Neural crest cell (in vitro differentiated cells): ENCODE measurements at places on chromosomes 16 and 17.
A peak's percentile ranks its signal among the peaks of the same experiment; 100 is the strongest.

DNA sequence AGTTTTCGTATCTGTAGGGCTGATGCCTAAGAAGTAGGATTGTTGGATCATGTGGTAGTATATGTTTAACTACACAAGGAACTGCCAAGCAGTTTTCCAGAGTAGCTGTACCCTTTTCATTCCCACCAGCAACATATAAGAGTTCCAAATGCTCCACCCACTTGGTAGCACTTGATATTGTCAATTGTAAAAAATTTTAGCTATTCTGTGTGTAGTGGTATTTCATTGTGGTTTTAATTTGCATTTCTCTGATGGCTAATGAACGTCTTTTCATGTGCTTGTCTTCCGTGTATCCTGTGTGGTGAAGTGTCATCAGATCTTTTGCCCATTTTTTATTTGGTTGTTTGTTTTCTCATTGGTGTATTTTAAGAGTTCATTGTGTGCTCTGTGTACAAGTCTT is 69.7 kb downstream of the TANC2 start:
- DNase-seq: no peak

GRCh38 chr16:5415123-5415522 is 317.5 kb upstream of the EEF2KMT start:
- DNase-seq: no peak

DNA sequence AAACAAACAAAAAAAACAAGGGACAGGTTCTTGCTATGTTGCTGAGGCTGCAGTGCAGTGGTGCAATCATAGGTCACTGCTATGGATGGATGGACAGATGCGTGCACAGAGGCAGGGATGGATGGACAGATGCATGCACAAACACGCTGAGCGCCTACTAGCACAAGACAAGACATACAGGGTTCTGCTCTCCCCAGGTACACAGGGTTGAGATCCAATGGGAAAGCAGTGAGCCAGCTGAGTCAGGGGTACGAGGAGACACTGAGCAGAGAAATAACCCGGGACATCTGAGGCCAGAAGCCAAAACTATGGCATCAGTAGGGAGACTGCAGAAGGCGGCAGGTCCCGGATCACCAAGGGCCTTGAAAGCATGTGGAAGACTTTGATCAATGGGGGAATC is 6.2 kb downstream of the IL32 start:
- DNase-seq: no peak

DNA sequence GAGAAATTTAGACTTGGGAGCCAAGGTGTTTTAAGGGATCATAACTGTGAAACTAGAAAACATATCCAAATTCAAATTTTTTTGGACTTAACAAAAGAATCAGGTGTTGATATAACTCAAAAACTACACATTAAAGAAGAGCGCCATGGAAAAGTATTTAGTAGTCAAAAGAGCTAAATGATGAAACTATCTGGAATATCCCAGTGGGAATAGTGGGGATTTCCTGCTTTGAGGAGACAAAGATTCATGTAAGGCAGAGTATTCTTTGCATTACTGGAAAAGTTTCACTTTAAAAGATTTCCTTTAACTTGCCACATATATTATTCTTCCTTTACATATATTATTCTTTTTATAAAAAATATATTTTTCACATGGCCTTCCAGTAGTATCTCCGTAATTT is 40.3 kb upstream of the VPS4A start:
- no peak for DNase-seq

DNA sequence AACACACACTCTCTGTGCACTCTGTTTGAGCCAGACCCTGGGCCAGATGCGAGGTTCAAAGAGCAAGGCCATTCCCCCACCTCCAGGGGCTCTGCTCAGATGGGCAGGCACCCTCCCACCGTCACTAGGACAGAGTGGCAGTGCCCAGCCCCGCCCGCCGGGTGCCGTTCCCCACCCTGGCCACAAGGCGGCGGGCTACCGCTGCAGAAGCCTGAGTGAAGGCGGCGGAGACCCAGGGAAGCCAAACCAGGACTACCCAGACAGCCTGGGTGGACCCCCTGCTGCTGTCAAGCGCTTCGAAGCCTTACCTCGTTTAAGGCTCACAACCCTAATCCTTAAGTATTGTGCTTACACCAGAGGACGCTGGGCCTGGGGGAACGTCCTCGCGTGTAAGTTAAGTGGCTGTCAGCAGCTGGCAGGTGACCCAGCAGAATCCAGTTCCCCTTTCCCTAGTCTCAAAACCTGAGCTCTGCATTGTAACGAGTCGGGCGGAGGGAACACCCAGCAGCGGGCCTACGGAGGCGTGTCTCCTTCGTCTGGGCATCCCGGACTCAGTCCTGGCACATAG is 4.5 kb downstream of the ARHGAP27 start:
- peak; percentile 83 for DNase-seq

DNA sequence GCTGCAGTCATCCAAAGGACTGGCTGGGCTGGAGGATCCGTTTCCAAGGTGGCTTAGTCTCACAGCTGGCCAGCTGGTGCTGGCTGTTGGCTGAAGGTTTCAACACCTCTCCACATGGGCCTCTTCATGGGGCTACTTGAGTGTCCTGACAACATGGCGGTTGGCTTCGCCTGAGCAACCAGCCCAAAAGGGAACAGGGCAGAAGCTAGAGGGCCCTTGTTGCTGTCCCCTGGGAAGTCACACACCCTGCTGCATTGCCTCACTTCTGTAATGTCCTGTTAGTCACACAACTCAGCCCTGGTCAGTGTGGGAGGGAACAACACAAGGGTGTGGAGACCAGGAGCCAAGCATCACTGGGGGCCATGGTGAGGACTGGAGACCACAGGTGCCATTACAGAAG is 36.6 kb downstream of the C16orf78 start:
- DNase-seq: no peak
